ENCODE measurements at places on chromosomes 2 and 18.
A peak's percentile ranks its signal among the peaks of the same experiment; 100 is the strongest.

GRCh38 chr18:34789768-34790344, 79.8 kb downstream of the DTNA start:
- DNase-seq, result no peak

DNA sequence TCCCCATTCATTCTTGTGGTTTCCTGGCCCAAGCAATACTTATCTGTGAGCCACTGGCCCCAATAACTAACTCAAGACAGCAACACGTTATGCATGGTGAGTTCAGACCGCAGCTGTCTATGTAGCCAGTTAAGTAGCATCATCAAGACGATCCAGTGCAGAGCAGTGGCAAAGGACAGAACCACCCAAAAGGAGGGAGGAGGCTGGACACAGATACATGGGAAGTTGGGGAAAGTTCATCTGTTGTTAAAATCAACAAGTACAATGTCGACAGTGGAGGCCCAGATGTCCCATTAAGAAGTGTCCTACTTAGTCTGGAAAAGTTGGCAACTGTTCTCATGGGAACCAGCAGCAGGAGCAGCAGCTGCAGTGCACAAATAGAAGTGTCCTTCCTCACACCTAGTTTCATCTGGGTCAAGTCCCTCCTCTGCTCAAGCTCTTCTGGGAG, 106.9 kb upstream of the THOC1 start:
- DNase-seq, result no peak

GRCh38 chr2:10575609-10576280, 114.0 kb downstream of the NOL10 start:
- no peak for DNase-seq

DNA sequence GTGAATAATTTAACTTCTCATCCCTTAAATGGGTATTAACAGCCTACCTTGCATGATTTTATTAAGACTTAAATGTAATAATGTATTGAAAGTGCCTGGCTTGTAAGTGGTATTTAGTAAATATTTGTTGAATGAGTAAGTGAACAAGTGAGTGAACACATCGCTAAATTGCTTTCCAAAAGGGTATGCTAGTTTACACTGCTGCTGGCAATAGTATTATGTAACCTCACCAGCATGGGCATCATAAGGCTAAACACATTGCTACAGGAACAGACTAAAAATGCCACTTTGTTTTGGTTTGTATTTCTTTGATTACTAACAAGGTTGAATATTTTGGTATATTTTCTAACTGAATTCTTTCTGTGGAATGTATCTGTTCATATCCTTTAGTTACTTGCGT, 9.8 kb downstream of the WDR43 start:
- no peak for DNase-seq

GRCh38 chr2:105323111-105323510, 6.4 kb downstream of the TGFBRAP1 start:
- DNase-seq, result no peak

DNA sequence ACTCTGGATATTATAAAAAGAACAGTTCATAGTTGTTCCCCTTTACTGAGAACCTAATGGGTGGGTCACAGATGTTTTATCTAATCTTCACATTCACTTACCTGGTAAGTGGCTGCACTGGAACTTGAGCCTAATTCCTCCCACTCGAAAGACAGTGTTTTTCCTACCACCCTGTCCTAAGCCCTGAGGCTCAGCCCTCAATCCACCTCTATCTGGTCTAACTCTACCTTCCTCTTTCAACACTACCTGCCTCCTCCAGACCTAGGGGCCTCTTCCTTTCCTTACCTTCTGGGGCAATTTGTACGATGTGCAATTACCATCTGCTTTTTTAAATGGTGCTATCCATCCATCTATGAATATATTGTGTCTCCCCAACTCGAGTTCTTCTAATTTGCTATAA, 9.7 kb upstream of the KIF3C start:
- DNase-seq, result no peak

DNA sequence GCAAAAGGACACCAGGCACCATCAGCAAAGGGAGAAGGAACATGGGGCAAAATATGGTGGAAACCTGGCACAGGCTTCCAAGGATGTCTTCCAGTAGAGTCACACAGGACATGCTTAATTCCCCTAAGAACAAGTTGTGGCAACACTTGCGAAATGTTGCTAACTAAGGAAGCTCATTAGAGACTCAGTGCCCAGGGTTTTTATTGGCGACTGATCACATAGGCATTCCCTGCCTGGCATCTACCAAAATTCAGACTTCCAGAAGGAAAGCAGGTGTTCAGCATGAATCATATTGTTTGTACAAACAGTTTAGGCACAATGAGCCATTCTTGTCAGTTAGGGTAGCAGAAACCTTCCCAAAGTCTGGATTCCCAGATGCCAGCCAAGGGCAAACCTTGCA, 25.7 kb downstream of the SLC4A1AP start:
- DNase-seq, result no peak

GRCh38 chr2:227337442-227337841, 12.4 kb downstream of the MFF start:
- no peak for DNase-seq

- DNase-seq, result no peak
These were observed 452.4 kb upstream of the RGPD4 start for GRCh38 chr2:107374249-107374648.

DNA sequence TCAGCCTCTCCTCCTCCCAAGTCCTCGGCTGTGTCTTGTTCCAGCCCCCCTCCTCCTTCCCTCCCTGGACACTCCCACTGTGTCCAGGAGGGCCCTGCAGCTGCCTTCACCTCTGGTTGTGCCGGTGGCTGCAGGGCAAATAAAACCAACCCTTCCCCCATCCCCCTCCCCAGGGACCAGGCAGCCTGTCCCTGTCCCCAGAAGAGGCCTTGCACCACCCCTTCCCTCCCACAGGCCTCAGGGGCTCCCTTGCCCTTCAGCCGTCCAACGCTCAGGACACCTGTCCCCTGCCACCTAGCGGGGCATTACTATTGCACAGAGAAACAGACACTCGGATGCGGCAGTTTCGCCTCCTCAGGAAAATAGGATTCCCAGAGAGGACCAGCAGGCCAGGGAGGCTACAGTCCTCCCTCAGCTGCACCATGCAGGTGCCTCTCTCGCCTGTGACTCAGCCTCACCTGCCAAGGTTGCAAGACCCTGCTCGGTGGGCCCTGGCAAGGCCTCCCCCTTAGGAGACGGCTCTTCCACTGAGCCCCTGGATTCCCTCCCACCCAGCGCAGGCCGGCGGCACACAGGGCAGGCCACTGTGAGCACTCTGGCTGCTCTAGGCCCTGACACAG, 5.5 kb upstream of the GPC1 start:
- no peak for DNase-seq

GRCh38 chr2:230738391-230738811, 25.8 kb downstream of the CAB39 start:
- DNase-seq, result peak; percentile 40

DNA sequence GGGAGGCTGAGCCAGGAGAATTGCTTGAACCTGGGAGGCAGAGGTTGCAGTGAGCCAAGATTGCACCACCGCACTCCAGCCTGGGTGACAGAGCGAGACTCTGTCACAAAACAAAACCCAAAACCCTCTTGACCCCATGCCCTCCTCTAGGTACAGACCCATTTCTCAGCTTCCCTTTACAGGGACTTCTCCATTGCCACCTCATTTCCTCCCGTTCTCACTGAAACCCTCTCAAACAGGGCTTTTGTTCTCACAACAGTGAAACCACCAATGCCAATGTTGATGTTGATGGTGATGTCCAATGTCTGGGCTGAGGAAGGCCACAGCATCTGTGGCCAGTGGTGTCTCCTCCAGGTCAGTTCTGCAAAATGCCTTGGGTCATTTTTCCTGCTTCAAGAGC, 69.0 kb upstream of the ZCCHC2 start:
- no peak for DNase-seq

- no peak for DNase-seq
These were observed 74.2 kb downstream of the CD8B2 start for GRCh38 chr2:106561356-106561755.

DNA sequence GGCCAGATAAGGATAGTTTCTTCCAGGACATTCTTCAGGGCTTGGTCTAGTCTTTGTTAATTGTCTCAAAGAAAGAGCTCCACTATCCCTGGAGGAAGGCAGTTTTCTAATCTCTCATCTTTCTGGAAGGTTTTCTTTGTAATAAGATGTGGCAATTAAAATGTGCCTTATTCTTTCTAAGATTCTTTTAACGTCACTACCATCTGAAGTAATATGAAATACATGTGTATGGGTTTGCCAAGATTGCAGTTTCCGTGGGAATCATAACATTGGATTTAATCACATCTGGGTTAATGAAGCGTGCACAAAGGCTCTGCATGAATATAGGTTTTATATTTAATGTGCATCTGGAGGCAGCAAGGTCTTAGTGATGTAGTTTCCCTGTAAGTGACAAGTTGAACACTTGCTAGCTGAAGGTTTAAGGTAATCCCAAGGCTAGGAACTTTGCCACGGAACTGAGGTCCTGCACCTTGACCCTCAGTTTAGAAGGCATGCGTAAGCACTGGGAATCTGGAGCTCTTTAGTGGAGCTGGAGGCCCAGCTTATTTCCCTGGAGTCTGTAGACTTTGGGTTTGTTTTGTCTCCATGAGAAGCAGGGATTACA, 25.7 kb downstream of the DIS3L2 start:
- DNase-seq, result no peak

DNA sequence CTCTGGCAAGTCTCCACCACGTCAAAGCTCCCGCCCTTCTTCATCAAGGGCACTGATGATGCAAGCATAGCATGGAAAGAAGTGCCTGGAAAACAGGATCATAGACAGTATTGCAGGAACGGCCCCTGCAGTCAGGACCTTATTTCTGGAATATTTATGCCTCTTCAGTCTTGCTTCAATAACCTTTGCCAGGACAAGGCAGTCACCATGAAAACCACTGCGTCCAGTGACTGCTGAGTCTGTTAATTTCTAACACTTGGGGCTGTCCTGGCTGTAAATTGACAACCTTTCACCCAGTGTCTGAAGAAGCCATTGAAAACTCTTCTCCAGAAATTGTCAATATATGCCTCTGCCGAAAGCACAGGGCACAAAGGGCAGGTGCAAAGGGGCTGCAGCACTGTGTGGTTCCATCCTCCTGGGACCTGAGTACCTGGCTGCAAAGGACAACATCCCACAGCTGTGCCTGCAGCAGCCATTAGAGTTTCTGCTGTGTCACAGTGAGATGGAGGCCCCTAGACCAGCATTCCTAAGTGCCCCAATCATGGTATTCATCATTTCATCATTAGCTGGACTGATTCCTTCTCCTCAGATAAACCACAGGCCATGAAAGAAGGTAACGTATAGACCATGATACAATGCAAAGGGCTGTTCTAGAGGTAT, 819.6 kb downstream of the RNF144A start:
- DNase-seq, result no peak

GRCh38 chr2:143254110-143254509, 124.9 kb downstream of the ARHGAP15 start:
- DNase-seq, result no peak

GRCh38 chr18:48555465-48555995, 16.7 kb downstream of the CTIF start:
- DNase-seq, result no peak

DNA sequence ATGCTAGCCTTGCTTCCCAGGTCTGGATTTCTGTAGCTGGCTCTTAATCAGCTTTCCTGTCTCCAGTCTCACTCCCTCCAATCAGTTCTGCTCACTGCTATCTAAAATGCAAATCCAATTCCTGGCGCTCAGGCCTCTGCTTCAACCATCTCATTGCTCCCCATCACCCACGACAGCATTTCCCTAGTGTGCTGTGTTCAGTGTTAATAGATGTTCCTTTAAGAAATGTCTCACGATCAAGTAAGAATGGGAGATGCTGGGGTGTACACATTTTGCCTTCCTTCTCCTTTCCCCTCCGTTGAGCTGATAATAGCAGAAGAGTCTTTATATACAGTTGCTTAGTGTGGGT, 1.6 kb upstream of the PUM2 start:
- DNase-seq, result peak; percentile 44

DNA sequence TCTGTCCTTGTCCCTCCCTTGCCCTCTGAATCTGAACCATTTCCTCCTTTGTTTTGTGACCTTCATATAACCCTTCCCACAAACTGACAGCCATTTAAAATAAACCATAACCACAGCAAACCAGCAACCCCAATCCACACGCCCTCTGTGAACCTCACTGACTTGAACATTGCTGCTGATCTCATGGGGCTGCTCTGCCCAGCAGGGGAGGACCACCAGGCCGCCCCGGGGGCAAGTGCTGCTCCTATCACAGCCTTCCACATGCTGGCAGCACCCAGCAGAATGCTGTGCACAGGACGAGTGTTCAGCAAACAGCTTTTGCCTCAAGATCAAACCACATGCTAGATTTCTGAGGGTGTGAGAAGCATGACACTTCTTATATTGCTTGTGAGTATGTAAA, 73.9 kb upstream of the UXS1 start:
- DNase-seq, result no peak

DNA sequence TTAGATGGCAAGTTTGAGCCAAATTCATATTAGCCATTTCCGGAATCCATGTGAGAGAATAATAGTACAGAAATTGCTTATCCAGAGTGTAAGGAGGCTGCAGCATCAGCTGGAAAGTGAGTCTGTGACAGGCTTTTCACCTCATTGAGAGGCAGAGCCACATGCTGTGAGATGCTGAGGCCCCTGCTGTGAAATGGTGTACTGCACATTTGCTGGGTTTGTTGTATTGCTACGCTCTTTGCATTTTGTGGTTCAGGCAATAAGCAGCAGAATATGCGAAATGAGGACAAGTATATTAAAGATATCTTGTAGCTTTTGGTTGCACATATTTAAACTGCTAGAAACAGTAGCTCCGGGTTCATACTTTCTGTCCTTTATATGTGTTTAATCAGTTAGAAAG, 37.0 kb downstream of the NABP1 start:
- DNase-seq, result no peak

- no peak for DNase-seq
These were observed 46.4 kb upstream of the BZW1 start for GRCh38 chr2:200765139-200765951.

GRCh38 chr2:226477221-226478108, 322.2 kb downstream of the IRS1 start:
- peak; percentile 20 for DNase-seq

GRCh38 chr18:50819027-50819727, 639 bp downstream of the MRO start:
- peak; percentile 62 for DNase-seq

DNA sequence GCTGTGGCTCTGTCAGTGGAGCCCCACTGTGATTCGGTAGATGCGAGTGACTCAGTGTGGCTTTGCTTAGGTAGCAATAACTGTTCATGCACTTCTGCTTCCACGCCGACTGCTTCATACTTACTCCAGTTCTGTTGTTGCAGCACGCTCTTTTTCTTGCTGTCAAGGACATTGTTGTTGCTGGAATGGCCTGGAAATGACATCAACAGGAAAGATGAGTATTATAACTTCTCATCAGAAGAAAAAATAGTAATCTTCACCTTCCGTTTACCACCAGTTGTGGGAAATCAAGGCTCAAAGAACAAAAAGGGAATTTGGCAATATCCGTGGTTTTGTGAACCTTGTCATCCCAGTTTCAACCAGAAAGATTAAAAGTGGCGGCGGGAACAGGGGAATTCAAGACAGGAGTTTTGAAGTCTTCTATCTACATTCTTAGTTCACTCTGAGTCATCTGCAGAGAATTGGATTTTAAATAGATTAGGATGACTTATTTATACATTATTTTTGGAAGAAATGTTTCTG, 8.3 kb downstream of the TM4SF20 start:
- no peak for DNase-seq

GRCh38 chr2:63983986-63984605, 35.1 kb downstream of the VPS54 start:
- no peak for DNase-seq

Measured in cerebellar cortex (tissue), 1 donor.